CD4-positive, alpha-beta T cell treated with Interferon alpha-2 for 1 hour (primary cell): ENCODE measurements at places on chromosomes 6 and 20.

GRCh38 chr6:11439017-11439420, 98.5 kb upstream of the TMEM170B start:
- DNase-seq: no peak

DNA sequence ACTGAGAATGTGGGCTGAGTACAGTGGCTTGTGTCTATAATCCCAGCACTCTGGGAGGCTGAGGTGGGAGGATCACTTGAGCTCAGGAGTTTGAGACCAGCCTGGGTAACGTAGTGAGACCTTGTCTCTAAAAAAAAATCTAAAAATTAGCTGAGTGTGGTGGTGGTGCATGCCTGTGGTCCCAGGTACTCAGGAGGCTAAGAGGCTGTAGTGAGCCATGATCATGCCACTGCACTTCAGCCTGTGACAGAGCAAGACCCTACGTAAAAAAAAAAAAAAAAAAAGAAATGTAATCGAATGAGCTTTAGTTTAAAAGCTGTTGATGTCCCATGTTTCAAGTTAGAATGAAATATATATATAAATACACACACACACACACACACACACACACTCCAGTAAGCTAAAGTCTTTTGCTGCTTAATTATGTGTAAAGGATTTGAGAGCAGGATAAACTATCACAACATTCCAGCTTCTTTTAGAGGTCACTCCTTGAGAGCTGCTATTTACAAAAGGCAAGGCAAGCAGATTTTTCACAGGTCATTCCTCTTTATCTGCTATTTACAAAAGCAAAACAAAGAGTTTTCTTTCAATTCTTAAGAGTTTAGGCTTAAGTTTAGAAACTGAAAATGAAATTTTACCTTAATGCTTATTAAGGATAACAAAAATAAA, 4.7 kb upstream of the MICAL1 start:
- DNase-seq: no peak

GRCh38 chr6:3849681-3850450, 693 bp downstream of the FAM50B start:
- DNase-seq: no peak

- DNase-seq: no peak
Observed at GRCh38 chr20:2236256-2236655, 59.5 kb upstream of the TGM3 start.

DNA sequence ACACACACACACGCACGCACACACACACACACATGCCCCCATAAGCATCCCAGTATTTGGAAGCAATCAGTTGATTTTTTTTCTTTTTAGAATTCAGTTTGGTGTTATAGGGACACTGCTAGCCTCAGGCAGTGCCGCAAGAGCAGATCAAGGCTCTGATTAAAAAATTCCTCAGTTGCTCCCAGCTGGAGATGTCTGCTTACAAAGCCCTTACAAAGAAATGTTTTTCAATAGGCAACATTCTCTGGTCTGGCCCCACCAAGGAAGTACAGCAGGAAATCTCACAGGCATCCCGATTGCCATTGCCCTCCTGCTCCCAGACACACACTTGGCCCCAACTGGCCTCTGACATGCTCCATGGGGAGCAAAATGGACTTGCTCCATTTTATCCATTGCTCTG, 22.9 kb upstream of the CD83 start:
- no peak for DNase-seq

- peak; percentile 61 for DNase-seq
Observed at GRCh38 chr6:36851149-36851614, 11.9 kb upstream of the CPNE5 start.
